ENCODE measurements at places on chromosomes 13 and 19.

- peak; percentile 28 for DNase-seq
Measured at GRCh38 chr19:37905946-37906868, at the start of gene WDR87. WDR87 (minus strand) TSS chr19:37906594; CDS start chr19:37898239, 8,355 bp downstream.

DNA sequence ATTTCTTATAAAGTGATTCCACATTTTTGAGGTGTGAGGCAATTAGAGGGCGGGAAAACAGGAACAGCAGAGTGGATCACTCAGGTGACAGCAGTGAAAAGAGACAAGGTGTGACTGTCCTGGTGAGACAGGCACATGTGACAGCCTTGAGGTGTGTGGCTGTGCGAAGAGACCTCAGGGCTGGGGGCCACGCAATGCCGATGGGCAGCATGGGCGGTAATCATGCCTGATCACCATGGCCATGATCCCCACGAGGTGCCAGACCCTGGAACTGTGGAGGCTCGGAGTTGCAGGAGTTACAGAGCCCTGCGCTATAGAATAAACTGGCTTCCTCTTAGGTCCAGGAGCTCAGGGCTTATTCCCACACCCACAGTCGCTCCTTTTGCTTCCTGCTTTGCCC is 2.0 kb downstream of the SPACA6 start:
- DNase-seq, result no peak

GRCh38 chr13:50873467-50873866 is 30.0 kb upstream of the DLEU7 start:
- DNase-seq, result no peak

- no peak for DNase-seq
Measured at GRCh38 chr19:1590641-1591397, 1.8 kb downstream of the MBD3 start.

DNA sequence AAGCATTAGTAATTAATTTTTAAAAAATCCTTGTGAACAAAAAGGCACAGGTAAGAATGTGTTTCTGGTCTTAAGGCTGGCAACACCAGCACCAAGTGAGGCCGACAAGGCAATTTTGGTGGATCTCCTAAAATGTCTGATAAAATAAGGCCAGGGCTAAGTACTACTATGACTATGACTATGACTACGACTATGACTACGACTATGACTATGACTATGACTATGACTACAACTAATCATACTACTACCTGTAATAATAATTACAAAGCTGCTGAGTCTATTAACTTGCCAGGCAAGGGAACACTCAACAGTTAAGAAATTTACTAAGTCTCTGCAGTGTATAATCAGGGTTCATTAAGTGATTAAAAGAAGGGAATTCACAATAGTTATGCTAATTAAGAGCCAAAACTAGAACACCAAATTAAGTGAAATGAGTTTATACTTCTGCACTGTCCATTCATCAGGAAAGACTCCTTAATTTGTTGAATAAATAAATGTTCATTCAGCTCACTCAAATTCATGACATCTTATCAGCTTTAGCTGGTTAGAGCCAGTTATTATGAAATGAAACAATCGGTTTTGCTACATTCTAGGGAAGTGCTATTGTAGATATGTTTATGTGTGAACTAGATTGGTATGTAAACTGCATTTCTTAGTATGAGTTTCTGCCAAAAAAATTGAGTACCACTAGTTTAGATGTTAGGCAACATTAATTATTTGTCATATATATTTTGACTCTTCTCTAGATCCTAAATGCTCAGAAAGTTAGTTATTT is 1626.2 kb upstream of the PCDH20 start:
- DNase-seq, result no peak

- DNase-seq, result no peak
Measured at GRCh38 chr13:92103689-92104153, 705.3 kb downstream of the GPC5 start.

DNA sequence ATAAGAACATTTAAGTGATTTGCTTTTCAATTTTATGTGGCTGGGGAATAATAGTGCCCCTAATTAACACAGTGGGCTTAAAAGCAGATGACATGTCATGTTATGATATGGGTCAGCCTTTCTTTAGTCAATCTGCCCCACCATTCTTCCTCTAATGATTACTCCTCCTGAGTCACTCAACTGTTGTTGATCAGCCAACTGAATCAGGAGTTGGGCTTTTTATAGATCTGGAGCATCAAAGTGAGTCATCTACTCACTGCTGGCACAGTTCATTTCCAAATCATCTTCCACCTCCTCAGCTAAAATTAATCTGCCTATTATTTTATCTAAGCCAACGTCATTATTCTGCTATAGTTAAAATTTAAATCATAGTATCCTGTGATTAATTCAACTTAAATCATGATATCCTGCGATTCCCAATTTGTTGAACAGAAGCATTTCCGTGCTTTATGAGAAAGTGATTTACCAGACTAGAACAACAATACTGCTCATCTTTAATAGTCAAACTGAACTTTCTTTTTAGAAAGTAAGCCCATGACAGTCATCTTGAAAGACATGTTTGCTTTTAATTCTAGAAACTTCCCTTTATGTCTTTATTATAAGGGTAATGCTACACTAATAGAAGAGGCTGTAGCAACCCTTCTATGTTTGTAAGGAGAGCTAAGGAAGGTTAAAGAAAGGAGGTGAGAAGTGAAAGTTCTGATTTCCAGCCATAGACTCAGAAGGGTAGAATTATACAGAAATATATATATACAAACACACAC is 551.4 kb downstream of the TBC1D4 start:
- peak; percentile 66 for DNase-seq

DNA sequence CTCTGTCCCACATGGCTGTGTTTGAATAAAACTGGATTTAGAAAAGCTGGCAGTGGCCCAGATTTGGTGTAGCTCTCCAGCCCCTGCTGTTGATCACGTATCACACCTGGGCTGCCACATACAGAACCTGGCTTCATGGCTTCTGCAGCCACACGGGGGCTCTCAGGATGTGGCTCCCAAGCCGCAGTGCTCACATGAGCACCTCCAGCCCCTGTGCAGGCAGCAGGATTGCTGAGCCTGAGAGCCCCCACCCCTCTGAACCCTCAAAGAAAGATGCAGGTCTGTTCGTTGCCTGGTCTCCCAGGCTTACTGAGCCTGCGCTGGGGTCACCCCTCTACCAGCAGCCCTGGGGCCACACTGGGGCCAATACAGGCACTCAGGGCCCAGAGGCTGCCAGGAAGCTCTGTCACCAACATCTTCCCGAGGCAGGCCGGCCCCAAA is 2.7 kb downstream of the PLEKHF1 start:
- no peak for DNase-seq

DNA sequence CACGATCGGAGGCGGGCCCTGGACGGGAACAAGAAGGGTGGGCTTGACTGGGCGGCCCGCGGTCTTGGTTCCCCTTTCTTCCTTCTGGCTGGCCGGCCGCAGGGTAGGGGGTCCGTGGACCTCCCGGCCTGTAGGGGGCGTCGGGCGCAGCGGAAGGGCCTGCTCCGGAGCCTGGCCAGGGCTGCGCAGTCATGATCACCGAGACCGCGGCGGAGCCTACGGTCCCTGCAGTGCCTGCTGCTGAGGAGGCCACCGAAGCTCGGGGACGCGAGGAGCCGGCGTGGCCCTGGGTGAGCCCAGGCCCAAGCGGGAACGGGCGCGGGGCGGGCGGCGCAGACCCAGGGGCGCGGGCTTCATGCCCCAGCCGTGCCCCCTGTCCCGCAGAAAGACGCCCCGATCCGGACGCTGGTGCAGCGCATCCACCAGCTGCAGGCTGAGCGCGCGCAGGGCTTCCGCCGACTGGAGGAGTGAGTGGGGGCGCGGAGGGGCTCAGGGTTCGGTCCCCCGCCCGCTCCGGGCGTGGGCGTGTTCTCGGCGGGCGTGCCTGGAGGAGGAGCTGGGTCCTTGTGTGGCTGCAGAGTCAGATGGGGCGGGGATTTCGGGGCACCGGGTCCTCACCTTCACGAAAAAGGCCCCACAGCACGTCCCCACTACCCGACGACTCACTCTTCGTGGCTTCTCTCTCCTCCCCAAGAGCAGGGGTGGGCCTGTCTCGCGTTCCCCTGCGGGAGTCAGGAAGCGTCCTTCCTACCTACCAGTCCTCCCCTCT is at the start of gene REX1BD:
TSS of gene REX1BD (plus strand) at position 188 of the 769 bp plus-strand sequence. CDS start at position 192, 4 bp downstream.
- DNase-seq, result peak; percentile 86

GRCh38 chr19:15431396-15432017 is 12.7 kb upstream of the AKAP8L start:
- no peak for DNase-seq

DNA sequence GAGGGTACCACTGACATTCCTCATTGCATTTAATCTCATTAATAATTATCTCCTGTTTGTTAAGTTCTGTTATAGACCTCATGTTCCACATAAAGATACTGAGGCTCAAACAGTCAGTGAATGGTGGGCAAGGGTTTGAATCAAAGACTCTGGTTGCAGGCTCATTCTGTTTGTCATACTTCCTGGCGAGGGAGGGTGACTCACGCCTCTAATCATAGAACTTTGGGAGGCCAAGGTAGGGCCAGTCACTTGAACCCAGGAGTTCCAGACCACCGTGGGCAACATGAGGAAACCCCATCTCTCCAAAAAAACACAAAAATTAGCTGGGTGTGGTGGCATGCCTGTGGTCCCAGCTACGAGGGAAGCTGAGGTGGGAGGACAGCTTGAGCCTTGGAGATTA is 220.7 kb upstream of the MIR17HG start:
- no peak for DNase-seq

DNA sequence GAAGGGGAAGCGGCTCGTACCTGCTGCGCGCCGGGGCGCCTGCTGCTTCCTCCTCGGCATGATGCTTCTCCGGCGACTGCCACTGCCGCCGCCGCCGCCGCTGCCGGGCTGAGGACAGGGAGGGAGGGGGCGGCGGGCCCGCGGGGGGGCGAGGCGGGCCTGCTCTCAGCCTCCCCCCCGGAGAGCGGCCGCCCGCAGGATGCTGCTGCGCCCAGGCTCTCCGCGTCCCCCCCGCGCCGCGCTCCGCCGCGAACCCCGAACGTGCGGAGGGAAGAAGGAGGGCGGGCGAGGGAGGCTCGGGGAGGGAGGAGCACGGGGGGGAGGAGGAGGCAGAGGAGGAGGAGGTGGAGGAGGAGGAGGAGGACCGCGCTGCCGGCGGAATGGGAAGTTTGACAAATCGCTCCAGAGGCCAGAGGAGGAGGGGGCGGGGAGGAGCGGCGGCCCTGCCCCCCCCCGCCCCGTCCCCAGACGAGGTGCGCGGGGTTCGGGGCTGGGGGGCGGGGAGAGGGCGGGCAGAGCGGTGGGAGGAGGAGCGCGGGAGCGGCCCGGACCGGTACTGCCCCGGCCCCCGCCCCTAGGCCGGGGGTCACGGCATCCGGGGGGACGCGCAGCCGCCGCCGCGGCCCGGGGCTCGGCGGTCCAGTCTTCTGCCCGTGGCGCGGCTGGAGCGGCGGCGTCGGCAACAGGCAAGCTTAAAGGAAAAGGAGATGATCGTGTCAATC is at the start of gene TSHZ3:
TSS of gene TSHZ3 (minus strand) at position 277 of the 722 bp plus-strand sequence. CDS start at position 60, 217 bp downstream.
- peak; percentile 65 for DNase-seq

GRCh38 chr19:45483033-45483432 is 13.8 kb downstream of the RTN2 start:
- no peak for DNase-seq

DNA sequence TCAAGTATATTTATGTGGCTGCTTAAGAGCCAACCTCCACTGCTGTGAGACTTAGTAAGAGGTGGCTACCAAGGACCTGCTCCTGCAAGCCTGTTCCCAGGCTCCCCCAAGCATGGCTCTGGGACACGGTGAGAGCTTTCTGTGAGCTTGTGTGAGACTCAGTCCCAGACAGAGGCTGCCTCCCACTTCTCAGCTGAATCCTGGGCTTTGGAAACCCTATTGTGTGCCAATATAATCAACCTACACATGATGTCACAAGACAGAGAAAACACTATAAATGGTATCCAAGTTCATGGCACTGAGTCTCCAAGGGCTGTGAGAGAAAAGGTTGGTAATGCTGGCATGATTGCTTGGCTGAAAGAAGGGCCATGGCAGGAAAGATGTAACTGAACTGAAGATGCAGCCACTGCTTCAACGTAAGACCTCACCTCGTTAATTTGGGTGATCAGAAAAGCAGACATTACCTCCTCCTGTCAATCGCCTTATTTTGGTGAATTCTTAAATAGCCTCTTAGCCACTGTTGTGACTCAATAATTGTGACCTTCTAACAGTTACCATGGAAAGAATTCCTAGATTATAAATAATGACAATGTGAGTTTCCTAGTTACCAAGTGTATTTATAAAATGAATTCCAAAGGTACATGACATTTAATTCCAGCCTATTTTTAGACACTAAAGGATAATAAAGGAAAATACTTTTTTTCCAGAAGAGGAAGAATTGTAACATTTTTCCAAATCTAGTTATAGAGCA is 332.0 kb downstream of the IRS2 start:
- no peak for DNase-seq

- no peak for DNase-seq
Measured at GRCh38 chr13:51999921-52000320, 11.3 kb downstream of the ATP7B start.

- DNase-seq, result no peak
Measured at GRCh38 chr13:91358387-91358782, 10.9 kb downstream of the MIR17HG start.

- DNase-seq, result no peak
Measured at GRCh38 chr19:6026390-6027227, 48.7 kb upstream of the RANBP3 start.

DNA sequence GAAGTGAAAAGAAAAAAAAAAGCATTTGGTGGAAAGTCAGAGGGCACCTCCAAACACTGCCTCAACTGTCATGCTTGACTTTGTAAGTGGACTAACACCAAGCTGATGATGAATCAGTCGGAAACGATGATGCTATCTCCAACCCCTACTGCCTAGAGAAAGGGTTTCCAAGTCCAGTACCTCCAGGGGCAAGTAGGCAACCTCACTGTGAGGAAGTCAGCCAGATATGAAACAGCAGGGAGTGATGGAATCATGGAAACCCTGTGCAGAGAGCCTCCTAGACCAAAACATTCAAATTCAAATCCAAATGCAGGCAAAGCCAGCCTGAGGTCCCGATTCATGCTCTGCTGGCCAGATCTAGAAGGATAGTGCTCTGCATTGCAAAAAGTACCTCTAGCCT is 100.9 kb upstream of the SERP2 start:
- no peak for DNase-seq
